ENCODE measurements at places on chromosomes 2 and 18.

- no peak for DNase-seq
Observed at GRCh38 chr2:189654641-189655040, 6.6 kb upstream of the ASNSD1 start.

DNA sequence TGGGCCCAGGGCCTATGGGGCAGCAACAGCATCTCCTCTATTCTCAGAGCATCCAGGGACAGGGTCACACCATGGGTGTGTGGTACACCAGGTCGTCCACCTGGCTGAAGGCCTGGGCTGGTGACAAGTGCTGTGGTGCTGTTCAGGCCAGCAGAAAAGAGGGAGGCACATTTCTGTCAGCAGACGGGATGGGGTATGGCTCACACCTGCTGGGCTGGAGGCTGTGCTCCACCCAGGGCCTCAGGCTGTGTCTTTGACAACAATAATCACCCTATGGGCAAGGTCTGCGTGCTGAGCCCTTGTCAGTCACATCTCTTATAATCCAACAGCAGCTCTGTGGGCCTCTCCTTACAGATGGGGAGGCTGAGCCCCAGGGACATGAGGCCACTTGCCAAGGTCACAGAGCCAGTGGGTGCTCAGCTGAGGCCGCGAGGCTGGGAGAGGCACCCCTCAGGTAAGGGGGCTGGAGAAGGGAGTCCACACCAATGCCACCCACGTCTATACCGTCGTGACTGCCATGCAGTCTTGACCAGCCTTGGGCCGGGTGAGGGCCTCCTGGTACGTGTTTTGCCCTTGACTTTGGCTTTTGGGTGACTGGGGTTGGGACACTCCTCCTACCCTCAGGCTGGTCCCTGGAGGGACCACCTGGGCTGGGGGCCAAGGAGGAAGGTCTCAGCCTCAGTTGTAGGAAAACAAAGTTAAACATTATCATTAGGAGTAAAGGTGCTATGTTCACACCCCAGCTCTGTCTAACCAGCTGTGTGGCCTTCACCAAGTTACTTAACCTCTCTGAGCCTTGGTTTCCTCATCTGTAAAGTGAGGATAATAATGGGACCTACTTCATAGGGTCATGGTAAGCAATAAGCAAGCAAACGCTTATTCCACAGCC lies 5.6 kb upstream of the HS6ST1 start:
- no peak for DNase-seq

- no peak for DNase-seq
Observed at GRCh38 chr2:74617122-74617521, 31.0 kb downstream of the M1AP start.

DNA sequence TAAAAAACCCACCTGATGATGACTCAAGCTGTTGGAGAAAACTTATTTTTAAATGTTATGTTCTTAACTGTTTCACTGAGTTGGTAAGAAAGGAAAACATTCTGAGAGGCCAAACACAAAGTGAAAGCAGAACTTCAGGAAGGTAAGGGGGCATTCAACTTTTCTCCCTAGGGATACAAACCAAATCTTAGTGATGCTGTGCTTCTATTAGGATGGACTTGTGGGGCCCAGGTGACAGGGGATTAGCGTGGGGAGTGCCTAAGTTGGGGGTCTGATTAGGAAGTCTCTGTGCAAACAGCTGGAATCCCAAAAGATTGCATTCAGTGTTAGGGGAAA lies 18.5 kb downstream of the PDCL3 start:
- DNase-seq: no peak

DNA sequence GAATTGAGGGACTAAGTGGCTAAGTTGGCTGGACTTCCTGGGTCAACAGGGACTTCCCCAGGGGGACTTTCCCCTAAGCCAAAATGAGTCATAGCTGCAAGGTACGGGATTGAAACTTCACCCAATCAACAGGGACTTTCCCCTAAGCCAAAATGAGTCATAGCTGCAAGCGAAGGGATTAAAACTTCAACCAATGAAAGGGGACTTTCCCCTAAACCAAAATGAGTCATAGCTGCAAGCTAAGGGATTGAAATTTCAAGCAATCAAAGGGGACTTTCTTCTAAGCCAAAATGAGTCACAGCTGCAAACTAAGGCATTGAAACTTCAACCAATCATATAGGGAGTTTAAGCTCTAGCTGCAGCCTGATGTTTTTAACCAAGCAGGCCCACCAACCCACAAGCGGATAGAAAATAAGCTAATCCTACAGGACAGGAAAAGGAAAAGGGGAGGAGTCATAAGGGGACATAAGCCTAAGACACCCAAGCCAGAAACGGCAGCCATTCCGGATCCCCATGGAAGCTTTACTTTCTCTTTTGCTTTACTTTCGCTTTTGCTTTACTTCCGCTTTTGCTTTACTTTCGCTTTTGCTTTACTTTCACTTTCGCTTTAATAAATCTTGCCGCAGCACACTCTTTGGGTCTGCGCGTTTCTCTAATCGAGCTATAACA lies 1375.4 kb upstream of the CELF4 start:
- no peak for DNase-seq

DNA sequence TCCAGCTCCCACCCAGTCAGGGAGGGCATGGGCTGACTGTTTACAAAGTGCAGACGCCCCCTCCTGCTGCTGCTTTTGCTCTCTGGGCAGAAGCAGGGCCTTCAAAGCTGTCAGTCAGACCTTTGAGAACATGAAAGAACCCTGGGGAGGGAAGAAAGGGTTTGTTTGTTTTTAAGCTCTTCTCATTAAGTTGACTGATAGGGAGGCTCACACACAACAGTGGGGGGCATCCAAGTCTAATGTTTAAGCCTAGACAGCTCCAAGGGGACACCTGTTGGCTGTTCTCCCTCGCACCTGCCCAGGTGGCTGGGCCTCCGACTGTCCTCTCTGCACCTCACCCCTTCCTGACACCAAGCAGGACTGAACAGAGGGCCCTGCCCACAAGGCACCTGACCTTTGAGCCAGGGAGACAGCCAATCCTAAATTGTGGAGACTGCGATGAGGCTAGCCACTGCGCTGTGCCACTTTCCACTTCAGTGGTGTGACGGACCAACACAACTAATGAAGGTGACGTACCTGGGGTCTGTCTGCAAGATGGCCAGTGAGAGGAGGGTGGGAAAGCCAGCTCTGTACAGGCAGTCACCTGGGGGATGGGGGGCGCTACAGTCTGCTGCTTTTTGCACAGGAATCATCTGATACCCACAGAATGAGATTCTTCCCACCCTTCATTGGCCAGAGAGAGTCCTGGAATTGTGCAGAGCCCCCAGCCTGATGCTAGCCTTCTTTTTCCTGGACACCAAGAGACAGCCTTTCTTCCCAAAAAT lies 16.3 kb downstream of the ST6GAL2 start:
- DNase-seq: no peak

- DNase-seq: peak; percentile 72
Observed at GRCh38 chr2:216034065-216034464, 20.7 kb upstream of the MREG start.

Data from hematopoietic multipotent progenitor cell treated with erythropoietin and hydrocortisone succinate and interleukin-3 and kit ligand, for 17 days (in vitro differentiated cells).